Lung (tissue), 17 donors: ENCODE measurements at places on chromosomes 12 and 14.

GRCh38 chr12:122544537-122544936, 17.5 kb downstream of the KNTC1 start:
- no peak for DNase-seq

- no peak for DNase-seq
Observed at GRCh38 chr14:92368001-92368400, 45.0 kb downstream of the SLC24A4 start.

DNA sequence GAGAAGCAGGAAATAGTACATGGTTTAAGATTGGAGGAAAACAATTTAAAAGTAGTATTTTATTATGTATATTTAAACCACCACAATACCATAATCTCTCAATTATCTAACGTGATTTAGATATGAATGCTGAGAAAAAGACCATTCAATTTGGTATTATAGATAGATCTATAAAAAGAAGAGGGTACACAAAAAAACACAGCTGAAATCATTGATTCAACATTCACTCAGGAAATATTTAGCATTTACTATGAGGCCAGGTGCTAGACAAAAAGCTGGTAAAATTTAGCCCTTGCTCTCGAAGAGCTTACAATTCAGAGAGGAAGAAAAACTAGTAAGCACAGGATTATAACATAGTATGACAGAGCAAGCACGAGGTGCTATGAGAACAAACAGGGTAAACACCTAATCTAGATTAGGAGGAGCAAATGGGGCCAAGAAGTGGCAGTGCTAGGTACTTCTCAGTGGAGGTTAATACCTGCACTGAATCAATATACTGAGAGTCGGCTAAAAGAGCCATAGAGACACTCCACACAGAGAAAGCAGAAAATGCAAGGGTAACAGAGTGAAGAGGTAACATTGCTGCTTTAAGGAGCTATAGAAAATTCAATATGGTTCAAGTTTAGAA, 27.6 kb downstream of the TRIP11 start:
- DNase-seq = no peak

- DNase-seq = peak; percentile 90
Observed at GRCh38 chr12:112182499-112182898, 57.1 kb downstream of the TRAFD1 start.

- no peak for DNase-seq
Observed at GRCh38 chr12:43290836-43291235, 261.2 kb downstream of the ADAMTS20 start.

GRCh38 chr12:58584880-58585279, 335.4 kb downstream of the LRIG3 start:
- peak; percentile 5 for DNase-seq

GRCh38 chr12:42332301-42333285, 6.6 kb downstream of the PPHLN1 start:
- peak; percentile 69 for DNase-seq

GRCh38 chr12:15276088-15276698, 46.1 kb upstream of the PTPRO start:
- DNase-seq = peak; percentile 23

- DNase-seq = no peak
Observed at GRCh38 chr12:8648576-8649205, 13.9 kb downstream of the MFAP5 start.

DNA sequence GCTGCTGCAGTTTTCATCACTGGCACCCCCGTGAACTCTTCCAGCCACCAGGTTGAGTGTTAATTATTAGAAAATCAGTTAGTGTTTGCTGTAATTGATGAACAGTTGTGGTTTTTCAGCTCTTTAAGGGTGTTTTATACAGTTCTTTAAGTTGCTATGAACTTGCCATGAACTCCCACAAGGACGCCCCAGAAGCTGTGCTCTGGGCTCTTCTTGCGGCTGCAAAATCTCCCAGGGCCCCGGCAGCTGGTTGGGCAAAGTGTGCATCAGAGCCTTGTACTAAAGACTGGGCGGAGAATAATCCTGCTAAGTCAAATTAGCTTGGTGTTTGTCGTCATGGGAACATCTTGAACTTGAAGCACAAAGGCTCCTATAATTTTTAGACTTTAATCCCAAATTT, 82.2 kb downstream of the EML1 start:
- no peak for DNase-seq

DNA sequence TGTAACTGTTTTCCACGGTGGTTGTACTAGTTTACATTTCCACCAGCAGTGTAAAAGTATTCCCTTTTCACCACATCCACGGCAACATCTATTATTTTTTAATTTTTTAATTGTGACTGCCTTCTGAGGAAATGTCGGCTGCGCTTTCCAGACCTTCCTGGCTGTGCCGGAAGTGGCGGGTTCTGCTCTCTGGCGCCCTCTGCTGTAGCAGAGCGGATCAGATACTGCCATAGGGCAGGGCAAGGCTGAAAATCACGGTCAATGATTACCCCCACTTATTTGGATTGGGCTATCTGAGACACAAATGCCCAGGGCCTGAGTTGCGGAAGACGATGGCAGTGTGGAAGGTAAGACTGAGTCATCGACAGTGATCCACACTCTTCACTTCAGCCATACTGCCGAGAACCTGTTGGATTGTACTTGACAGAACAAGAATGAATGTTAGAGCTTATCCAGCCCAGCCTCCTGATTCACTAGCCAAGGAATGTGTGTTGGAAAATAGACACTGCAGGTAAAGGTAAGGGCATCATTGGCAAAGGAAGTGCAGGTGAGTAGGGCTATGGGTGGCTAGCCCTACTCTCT, 124.2 kb downstream of the NTF3 start:
- DNase-seq = no peak

DNA sequence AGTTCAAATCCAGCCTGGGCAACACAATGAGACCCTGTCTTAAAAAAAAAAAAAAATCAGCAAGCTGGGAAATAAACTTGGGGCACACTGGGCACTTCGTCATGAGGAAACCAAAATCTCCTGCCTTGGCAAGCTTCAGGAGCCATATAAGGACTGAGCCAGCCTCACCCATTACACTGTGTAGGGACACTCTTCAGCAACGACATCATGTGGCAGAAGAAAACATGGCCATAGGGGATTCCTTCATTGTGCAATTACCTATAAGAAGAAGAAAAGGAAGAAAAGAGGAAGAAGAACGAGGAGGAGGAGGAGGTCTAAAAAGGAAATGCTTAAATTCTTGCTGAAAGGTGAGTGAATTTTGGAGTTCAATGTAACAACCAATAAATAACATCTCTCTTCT, 26.1 kb upstream of the IFNG start:
- no peak for DNase-seq

DNA sequence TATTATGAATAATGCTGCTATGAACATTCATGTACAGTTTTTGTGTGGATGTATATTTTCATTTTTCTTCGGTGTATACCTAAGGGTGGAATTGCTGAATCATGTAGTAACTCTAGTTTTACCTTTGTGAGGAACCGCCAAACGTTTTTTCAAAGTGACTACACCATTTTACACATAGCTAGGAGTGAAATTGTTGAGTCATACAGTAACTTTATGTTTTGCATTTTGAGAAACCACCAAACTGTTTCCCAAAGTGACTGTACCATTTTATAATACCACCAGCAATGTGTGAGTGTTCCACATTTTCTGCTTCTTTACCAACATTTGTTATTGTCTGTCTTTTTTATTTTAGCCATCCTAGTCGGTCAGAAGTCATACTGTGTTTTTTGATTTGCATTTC, 3.1 kb upstream of the TPH2 start:
- DNase-seq = no peak

GRCh38 chr12:106586803-106587684, 4.2 kb downstream of the RFX4 start:
- peak; percentile 50 for DNase-seq

DNA sequence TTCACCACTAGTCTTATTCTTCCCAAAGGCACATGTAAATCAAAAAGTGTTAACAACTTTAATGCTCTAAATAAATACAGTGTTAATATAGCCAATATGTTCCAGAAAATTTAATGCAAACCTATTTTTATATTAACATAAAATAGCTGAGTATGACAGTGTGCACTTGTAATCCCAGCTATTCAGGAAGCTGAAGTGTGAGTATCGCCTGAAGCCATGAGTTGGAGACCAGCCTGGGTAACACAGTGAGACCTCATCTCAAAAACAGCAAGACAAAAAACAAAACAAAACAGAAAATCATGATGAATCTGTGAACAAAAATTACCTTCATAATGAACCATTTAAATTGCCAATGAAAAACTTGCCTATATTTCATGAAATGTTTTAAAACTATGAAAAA, 798.9 kb downstream of the SLC6A15 start:
- no peak for DNase-seq

DNA sequence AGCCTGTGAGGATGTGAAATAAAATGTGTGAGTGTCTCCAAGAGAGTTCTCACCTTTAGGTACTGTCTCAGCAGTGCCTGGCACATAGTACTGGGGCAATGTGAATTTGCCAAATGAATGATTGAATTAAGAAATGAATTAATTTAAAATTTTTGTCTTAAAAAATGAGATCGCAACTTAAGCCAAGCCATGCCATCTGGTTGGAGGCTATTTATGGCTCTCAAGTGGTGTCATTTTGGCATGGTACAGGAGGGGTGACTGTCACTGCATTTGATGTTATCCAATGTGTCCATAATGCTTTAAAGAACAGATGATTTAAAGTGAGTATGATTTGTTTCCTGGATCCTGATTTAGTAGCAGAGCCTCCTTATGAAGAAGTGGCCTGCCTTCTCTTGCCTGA, 80.3 kb downstream of the SRGAP1 start:
- no peak for DNase-seq

DNA sequence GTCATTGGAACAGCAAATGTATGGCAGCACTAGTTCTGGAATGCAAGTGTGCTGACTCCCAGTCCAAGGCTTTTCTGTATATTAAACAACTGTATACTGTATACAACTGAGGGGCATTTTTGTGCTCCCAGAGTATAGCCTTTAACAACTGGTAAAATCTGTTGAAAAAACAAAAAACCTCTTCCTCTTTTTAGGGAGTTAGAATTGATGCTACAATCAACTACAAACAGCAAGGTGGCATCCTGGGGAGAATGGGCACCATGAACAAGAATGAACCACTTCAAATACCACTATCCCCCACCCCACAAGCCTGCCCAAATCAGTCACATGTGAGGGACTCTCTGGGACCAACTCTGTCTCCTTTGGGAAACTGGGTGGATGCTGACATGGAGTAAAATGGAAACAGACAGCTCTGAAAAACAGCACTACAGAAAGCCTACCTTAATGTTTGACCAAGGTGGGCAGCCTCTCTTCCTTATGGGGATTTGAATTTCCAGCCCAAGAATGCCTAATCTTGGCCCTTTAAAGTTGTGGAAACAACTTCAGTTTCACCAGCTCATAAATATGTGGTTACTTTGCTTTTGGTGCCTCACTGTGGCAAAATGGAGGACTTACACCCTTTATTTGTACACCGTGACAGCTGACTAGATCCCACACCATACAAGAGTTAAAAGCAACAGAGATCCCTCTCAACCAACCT, 7.5 kb downstream of the VTI1B start:
- peak; percentile 25 for DNase-seq

GRCh38 chr12:8781381-8782127, 40.9 kb upstream of the A2ML1 start:
- peak; percentile 71 for DNase-seq

- DNase-seq = no peak
Observed at GRCh38 chr14:74634964-74635363, 22.9 kb upstream of the LTBP2 start.

DNA sequence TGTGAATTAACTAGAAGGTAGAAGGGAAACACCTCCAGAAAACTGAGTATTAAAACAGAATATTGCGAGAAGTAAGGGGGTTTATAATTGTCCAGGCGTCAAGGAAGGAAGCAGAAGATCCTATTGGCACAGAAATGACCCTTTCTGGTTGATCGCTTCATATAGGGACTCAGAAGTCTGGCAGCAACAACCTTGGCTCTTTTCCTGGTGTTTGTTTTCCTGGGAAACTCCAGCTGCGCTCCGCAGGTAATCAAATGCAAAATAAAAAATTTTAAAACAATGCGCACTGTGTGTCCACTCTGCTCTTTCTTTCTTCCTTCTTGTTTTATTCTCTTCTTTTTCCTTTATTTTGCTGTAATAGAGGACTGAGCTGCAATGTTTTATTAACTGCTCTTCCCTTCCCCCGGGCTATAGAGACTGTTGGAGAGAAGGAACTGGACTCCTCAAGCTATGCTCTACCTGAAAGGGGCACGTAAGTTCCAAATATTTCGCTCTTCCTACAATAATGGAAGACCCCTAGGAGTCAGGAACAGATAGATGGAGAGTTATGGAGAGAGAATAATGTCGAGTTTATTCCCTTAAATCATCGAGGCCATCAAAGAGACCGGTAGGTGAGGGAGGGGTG, 737 bp downstream of the SPX start:
- DNase-seq = peak; percentile 20

DNA sequence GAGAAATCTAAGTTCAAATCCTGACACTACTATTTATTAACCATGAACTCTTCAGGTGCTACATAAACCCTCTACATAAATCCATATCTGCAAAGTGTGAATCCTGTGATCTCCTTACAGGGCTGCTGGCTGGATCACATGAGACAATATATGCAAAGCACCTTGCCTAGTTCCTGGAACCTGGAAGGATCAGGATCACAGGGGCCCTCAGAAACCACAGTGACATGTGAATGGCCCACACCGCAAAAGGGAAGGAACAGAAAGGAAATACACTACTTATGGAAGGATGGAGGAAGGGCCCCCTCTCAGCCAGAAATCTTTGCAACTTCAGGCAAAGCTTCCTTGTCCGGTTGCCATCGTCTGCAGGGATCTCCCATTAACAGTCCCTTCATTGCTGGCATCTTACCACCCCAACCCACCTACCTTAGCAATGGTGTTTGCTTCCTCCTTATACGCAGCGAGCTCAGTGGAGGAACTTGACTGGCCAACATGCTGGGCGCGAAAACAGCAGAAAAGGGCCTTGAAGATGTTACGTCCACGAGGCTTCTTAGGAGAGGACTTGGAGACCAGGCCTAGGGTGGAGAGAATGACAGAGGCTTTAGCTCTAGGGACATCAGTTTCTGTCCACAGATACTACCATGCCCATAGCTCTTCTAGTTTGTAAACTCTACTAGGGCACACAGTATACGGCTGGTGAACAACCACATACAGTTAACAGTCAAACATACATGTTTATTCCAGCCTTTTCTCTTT, 10.7 kb upstream of the AVIL start:
- no peak for DNase-seq

GRCh38 chr12:53097564-53098353, at the start of gene IGFBP6:
TSS of gene IGFBP6 (plus strand) at chr12:53097667. CDS start at chr12:53097718, 51 bp downstream.
- peak; percentile 52 for DNase-seq

DNA sequence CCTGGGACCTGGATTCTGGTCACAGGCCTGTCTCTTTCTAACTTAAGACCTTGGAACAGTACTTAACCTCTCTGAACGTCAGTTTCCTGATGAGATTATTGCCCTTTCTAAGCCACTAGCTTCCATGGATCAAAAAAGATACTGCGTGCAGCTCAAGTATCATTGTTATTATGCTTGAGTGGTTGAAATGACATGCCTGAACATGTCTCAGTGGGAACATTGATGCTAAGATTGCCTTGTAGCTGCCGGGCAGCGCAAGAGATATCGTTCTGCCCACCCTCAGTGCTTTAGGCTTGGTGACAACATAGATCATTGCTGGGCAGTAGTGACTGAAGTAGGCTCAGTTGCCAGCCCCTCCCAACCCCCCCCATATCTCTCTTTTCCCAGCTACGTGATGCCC, 131.9 kb downstream of the SMOC1 start:
- no peak for DNase-seq
